ENCODE measurements at places on chromosomes 7 and 10.

DNA sequence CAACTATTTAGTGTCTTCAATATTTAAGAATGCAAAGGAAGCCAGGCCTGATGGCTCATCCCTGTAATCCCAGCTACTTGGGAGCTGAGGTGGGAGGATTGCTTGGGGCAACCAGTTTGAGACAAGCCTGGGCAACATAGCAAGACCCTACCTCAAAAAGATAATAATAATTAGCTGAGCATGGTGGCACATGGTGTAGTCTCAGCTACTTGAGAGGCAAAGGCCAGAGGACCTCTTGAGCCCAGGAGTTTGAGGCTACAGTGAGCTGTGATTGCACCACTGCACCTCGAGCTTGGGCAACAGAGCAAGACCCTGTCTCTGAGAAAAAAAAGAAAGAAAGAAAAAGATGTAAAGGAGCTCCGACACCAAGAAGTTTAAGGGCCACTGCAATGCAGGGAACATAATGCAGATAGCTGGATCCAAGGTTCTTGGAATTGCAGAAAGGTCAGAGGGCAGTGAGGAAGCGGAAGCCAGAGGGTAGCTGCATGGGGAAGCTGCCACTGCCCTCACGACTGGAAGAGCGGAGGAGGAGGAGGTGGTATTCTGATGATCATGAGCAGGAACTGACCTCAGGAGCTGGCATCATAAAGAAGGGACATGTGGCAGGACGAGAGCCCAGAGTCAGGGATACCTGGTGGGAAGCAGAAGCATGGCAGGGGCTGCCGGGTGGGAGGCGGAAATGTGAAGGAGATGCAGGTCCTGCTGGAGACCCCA is 60.2 kb upstream of the PODXL start:
- no peak for DNase-seq

GRCh38 chr10:109914966-109915365 is 8.3 kb downstream of the XPNPEP1 start:
- peak; percentile 37 for DNase-seq

- no peak for DNase-seq
Measured at GRCh38 chr7:37719077-37719476, 35.5 kb downstream of the GPR141 start.

DNA sequence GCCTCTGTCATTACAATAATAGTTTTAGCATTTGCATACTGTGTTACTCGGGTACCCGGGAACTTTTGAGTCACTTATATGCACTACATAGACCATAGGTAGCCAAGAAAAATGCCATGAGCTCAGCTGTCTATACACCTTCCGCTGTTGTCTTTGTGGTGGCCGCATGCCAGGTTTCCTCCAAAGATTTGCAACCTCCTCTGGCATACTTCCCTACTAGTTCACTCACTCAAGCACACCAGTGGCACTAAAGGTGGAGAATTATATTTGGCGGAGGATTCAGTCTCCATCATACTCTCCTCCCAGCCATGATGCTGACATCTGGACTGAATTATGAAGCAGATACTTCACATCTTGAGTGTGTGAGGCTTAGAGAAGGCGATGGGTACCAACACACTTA is 35.6 kb upstream of the GRB10 start:
- no peak for DNase-seq

GRCh38 chr10:33473688-33474087 is 139.2 kb upstream of the NRP1 start:
- DNase-seq = no peak

DNA sequence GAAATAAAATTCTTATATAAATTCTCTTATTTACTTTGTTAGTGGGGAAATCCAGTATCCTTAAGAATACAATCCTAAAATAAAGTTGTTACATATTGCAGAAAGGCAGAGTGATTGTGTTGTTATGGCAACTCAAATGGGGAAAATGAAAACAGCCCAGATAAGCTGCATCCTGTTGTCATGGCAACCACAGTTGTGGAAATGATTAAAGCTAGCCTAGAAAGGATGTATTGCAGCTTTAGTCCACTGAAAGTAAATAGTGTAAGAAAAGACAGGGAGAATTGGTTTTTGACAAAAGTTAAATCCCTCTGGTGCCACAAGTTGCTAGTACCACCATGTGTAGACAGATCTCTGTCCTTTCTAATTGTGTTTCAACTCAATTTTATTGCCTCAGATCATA is 43.2 kb downstream of the BTRC start:
- DNase-seq = no peak

DNA sequence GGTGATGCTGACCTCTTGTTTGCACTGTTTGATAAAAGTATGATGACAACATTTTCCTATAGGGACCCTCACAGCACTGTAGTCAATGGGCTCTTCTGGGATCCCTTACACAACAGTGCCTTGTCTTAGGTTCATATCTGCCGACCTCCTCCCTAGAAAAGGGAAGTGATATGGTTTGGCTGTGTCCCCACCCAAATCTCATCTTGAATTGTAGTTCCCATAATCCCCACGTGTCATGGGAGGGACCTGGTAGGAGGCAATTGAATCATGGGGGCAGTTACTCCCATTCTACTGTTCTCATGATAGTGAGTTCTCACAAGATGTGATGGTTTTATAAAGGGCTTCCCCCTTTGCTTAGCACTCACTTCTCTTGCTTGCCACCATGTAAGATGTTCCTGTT is 23.1 kb downstream of the ZC3HAV1 start:
- DNase-seq = no peak

DNA sequence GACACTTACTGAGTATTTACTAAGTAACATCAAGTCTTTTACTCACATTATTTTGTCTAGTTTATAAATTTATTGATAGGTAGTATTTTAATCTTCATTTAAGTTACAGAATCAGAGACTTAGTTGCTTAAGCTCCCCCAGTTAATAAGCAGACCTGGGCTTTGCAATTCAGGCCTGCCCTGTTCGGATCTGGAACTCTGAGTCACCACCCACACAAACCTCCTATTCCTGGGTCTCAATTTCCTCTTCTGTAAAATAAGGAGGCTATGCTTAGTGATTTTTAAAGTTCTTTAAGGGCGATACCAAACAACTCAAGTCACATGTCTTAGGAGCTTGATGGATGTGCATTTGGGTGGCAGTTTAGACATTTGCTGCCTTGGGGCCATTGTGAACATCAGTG is 3.5 kb upstream of the MGAM start:
- DNase-seq = no peak

- no peak for DNase-seq
Measured at GRCh38 chr7:111933609-111934008, 272.6 kb downstream of the DOCK4 start.

DNA sequence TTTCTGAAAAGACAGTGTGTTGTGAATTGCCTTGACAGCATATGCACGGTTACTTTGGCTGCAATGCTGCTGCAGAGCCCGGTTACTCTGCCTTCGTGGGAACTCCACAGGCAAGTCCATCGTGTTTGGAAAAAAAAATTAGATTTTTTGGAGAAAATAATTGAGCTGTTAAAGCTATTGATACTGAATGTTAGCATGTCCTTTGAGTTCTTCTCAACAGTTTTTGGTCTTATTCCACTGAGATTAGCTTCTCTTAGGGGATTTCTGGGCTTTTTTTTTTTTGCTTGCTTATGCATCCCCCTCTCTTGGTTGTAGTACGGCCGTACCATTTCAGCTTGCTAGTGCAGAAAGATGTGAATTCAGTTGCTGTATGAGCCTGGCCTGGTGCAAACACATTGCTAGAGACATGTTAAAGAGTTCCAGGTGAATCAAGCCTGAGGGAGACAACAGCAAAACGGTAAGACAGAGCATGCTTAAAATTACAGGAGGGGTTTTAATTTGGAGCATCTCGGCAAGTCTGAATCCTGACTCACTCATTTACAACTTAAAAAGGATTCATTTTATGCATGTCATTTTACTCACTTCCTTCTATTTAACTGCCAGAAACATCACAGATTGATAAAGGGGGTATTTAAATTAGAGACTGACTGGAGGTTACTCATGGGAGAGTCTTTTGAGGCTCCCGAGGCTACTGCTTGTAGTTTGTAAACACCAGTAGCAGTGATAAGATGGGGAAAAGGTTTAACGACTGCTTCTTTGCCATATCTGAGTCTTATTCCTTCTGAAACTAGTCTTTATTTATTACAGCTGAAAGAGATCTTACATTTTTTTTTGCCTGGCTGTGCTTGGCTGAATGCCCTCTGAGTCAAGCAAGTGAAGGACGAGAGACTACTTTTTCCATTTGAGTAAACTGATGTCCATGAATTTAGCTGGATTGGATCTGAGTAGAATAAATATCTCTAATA is 113.7 kb downstream of the CDK14 start:
- no peak for DNase-seq
